ENCODE measurements at places on chromosomes 4 and X.

- no peak for DNase-seq
Observed at GRCh38 chrX:129955682-129956081, 26.8 kb upstream of the BCORL1 start.

DNA sequence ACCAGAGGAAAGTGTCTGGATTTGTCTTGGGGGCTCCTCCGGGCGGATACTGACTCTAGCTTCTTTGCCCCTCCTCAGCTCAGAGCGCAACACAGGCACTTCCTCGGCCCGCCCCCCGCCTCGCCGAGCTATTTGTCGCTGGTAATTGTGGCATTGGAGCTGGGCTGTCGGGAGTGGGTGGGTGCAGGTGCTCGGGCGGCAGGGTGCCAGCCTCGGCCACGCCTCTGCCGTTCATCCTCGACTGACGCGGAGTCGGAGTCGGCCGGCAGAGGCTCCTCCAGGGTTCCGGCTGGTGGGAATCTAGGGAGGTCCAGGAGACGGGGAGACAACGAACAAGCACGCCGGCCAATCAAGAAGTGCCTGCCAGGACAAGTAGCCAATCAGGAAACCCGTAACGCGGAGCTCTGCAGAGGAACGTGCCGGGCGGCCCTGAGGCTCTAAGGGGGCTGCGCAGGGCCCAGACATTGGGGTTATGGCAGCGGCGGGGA, 3.9 kb upstream of the SYN1 start:
- peak; percentile 57 for DNase-seq

DNA sequence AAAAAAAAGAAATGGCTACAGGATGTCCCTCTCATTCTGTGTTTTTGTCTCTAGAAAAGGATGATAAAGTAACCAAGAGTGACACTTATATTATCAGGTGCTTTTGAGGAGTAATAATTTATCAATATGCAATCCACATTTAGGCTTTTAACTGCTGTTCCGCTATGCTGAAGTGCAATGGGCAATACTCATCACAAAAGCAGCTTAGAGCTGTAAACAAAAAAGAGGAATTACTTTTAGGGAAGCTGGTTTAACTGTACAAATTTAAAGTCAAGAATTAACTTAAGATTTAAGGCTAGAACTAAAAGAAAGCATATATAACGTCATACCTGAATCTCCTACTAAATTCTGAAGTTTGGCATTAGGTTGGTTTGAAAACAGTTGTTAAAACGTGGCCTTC, 93.5 kb upstream of the DDX3X start:
- DNase-seq: no peak

- DNase-seq: no peak
Observed at GRCh38 chr4:8109406-8110065, 49.1 kb downstream of the ABLIM2 start.

- no peak for DNase-seq
Observed at GRCh38 chr4:168999809-169000208, 10.2 kb downstream of the CBR4 start.

DNA sequence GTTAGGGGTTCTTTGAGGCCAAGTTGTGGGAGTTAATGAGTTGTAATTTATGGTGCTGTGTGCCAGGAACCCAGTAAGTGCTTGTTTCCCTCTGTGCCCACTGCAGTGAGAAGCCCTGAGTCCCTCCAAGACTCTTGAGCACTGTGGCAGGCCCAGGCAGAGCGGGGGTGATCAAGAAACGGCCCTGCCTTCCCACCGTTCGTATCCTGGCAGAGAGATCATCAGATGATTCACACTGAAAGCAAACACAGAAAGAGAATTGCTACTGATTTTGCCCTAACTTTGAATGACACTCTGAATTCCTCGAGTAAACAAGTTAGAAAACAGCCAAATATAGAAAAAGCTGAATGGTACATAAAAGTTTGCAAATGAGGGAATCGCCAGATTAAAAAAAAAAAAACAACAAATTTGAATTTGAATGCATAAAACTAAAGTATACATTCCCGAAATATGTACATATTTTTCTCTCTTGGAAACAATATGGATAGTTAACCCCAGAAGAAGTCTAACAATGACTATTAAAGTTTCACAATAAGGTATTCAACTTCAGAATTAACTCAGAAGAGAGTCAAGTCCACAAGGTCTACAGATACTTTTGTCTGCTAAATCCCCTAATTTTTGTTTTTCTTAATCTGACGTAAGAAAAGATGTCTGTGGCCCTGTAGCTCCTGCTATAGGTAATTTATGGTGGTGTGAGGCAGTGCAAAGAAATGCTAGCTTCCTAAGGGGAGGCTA, 71.8 kb downstream of the AFAP1 start:
- DNase-seq: no peak

- DNase-seq: no peak
Observed at GRCh38 chr4:46016306-46016705, 107.5 kb downstream of the GABRG1 start.

- no peak for DNase-seq
Observed at GRCh38 chrX:46485897-46486296, 59.3 kb downstream of the ZNF674 start.

GRCh38 chrX:111431001-111431400, 19.0 kb upstream of the DCX start:
- no peak for DNase-seq

DNA sequence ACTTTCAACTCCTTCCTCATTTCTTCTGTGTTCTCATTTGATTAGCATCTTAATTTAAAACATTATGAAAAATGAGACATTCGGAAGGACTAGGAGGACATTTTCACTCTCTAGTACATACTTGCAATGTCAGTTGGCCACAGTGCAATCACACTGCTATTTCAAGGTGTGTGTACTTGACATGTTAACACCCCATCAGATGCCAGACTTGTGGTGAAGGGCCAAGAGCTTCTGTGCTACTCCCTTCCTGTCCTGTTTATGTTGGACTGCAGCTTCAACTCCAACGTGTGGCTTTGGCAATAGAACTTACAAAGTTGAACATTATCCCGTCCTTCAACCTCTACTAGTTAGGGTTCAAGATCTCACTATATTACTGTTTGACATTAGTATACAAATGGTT, 221.0 kb downstream of the PALLD start:
- no peak for DNase-seq

DNA sequence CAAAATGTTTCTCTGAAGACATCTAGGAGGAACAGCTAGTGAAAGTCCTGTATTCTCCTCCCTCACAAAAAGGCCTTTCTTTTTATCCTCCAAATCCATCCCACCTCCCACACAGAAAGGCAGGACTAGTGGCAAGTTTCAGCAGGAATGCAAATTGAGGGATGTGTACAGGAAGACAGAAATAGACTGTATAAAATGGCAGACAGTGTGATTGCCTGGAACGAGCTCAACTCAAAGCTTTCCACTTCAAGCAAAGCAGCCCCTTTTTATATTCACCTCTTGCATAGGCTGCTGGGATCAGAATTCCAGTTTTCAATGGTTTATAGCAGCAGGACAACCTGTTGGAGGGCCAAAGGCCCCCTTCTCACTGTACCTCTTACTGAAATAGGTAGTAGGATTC, 57.5 kb downstream of the DCX start:
- DNase-seq: no peak

- DNase-seq: no peak
Observed at GRCh38 chr4:40536032-40536431, 93.6 kb downstream of the RBM47 start.

DNA sequence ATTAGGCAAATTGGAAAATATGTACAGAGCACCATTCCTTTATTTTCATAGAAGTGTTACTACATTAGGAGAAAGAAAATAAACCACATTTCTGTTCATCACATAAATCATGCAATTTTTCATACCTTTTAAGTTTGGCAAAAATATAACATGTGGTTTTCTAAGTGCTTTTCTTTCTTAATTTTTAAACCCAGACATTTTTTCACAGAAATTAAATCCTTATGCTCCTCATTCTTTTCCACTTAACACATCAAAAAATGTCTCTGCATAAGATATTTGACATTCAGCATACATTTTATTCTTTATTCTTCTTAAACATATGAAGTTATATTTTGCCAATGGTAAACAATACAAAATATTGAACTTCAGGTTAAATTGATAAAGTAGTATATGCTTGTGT, 826.6 kb upstream of the SLIT2 start:
- DNase-seq: no peak

DNA sequence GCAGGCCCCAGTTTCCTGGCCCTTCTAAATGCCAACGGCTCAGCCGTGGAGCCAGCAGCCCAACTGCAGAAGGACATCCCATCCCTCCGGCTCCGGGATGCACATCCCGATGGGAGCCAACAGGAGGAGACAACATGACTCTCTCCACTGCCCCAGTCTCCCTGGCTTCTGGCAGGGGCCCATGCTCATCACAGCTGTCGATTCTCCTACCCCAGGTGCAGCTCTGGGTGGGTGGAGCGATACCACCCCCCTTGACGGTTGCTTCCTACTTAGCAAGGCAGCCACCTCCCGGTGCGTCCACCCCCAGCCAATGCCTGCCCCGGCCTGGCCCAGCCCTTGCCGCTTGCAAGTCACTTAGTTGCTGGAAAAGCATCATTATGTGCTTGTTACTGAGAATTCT, 19.5 kb downstream of the ZNF275 start:
- DNase-seq: no peak

- DNase-seq: no peak
Observed at GRCh38 chr4:114163051-114163450, 183.6 kb upstream of the ARSJ start.

GRCh38 chr4:179768996-179769395, 2326.8 kb upstream of the AGA start:
- no peak for DNase-seq

- DNase-seq: no peak
Observed at GRCh38 chrX:155718972-155719586, 106.3 kb upstream of the TMLHE start.

- DNase-seq: no peak
Observed at GRCh38 chr4:94947681-94948108, 189.9 kb downstream of the BMPR1B start.

DNA sequence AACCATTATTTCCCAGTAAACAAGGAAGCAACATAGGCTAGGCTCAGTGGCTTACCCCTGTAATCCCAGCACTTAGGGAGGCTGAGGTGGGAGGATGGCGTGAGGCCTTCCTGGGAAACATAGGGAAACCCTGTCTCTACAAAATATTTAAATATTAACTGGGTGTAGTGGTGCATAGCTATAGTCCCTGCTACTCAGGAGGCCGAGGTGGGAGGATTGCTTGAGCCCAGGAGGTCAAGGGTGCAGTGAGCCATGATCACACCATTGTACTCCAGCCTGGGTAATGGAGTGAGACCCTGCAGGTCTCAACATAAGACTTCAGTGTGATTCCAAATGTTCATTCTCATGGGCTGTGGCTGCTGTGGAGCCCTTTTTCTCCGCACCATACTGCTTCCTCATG, 34.9 kb downstream of the FHDC1 start:
- DNase-seq: no peak

GRCh38 chrX:118115953-118116712, 477 bp downstream of the KLHL13 start:
- no peak for DNase-seq

DNA sequence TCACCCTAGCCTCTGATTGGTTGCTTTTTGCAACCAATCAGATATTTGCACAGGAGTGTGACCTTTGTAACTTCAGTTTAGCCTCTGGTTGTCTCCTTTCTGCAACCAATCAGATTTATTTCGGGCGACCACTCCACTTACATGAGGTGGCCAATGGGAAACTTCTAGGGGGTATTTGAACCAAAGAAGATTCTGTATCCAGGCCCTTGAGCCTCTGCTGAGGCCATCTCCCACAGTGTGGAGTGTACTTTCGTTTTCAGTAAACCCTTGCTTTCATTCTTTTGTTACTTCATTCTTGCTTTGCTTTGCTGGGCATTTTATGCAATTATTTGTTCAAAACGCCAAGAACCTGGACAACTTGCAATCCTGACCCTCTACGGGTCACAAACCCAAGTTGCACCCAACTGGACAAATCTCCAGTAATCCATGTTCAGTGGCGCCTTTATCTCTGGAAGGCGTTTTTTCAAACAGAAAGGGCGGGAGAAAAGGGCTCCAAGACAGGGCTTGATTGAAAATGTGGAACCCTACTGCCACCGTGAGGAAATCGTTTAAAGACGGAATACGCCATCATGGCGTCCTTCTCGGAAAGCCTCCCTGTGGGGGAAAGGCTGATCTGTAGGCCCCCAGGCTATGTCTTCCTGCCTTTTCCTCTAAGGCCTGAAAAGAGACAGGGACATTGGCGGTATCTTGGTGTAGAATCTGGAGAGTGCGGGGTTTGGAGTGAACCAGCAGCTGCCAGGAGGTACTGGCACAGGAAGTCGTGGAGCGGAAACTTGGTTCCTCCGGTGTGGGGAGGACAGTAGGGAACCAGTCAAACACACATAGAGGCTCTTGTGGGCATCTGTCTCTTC, 184.6 kb downstream of the OR13H1 start:
- DNase-seq: no peak

DNA sequence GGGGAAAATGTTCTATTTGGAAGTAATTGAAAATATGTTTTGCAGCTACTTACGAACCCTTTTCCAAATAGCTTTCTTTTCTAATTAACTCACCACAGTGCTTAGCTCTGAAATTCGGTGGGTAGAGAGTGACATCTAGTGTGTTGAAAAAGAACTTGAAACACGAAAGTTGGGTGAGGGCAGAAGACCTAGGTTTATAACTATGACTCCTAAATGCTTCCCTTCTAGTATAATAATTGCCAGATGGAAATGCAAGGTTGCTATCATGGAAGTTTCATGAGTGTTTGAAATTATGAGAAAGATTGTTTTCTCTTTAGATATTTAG, 77.3 kb upstream of the NOCT start:
- no peak for DNase-seq

DNA sequence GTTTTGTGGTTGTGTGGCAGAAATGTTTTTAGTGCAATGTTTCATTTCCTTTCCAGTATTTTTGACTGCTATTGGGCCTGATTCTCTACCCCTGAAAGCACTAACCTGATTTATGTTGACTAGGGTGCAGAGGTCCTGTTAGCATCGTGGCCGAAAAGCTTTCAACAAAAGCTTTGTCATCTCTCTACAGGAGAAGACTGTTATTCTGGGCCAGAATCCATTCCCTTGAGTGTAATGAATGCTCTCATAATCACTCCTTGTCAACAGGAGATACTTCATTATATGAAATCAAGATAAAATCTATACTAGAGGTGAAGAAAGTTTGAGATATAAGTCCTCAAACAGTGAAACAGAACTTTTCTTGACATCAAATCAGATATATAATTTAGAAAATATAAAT, 195.5 kb downstream of the ZNF330 start:
- DNase-seq: no peak

DNA sequence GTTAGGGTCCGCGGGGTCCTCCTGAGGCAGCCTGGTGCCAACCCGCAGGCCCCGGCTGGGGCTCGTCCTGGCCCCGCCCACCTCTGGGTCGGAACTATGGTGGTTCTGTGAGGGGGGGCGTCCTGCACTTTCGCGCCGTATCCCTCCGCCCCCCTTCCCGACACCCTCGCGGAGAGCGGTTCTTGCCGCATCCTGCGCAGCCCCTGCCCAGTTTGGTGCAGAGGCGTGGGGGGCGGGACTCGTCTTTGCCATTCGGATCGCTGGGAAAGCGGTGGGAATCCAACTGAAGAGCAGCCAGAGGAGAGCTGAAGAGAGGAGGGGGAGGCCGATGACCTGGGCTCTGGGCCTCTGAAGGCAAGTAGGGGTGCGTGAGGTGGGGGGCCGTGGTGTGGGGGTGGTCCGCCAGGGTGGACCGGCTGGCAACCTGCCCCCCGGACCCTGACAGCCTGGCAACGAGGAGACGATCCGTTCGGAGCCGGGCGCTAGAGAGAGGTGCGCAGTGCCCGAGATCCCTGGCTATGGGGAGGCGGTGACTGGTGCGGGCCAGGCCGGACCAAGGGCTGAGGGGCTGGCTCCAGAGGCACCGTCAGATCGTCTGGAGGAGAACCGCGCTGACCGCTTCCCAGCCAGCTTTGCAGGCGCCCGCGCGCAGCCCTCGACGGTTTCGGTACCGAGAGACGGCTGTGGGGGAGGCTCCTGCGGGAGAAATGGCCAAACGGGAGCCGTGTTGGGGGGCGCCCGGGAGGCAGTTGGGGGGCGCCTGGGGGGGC, at the start of gene GPRASP1:
Gene GPRASP1, plus strand, starts transcription at position 242 of the 770 bp plus-strand sequence. CDS start 2,431 bp downstream, outside the sequence.
- DNase-seq: no peak

All from RWPE2 (cell line).